ENCODE measurements at places on chromosomes 4 and X.

DNA sequence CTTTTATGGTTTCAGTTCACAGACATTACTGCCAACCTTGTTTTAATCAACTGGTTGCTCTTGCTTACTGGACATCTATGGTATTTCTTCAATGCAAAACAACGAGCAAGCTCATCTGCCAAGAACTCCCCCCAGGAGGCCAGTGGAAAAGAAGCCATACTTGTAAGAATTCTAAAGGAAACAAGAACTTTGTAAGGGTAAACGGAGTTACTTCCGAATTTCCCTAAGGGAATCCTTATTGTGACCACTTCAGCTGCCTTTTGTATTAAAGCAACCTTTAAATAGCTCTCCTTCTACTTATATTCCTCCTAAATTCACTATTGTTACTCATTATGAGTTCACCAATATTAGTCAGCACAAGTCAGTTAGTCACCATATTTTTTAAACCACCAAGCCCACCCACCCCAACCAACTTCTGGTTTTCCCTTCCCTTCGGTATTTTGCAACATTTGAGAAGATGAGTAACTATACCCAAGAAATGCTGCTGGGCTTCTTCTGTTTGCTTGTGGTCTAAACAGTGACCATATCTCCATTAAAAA lies 602.8 kb upstream of the DIPK2B start:
- DNase-seq = peak; percentile 36

DNA sequence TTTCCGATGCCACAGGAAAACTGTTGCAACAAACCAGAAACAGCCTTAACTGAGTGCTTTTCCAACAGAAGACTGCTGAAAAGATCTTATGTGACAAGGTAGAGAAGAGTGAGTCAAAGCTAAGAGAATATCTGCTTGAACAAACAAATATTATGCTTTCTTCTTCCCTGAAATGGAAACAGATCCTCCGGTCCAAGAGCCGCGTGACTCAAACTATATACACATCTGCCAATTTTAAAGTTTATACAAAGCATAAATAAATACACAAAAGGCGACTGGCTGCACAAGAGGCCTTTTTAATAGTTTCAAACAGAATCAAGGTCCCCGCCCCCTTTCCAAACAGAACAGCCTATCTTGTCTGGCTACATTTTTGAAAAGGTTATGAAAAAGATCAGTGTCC lies 329.7 kb upstream of the F9 start:
- no peak for DNase-seq

GRCh38 chr4:163447481-163447880 lies 26.1 kb downstream of the TKTL2 start:
- DNase-seq = no peak

- DNase-seq = no peak
Observed at GRCh38 chr4:8773124-8773931, 98.3 kb downstream of the HMX1 start.

- DNase-seq = peak; percentile 67
Observed at GRCh38 chr4:39255266-39255665, 72.9 kb downstream of the WDR19 start.

GRCh38 chrX:69146739-69147138 lies 18.5 kb downstream of the PJA1 start:
- DNase-seq = no peak

GRCh38 chr4:3010998-3011397 lies 47.6 kb downstream of the GRK4 start:
- no peak for DNase-seq

- no peak for DNase-seq
Observed at GRCh38 chr4:39548425-39549067, 21.3 kb upstream of the UGDH start.

DNA sequence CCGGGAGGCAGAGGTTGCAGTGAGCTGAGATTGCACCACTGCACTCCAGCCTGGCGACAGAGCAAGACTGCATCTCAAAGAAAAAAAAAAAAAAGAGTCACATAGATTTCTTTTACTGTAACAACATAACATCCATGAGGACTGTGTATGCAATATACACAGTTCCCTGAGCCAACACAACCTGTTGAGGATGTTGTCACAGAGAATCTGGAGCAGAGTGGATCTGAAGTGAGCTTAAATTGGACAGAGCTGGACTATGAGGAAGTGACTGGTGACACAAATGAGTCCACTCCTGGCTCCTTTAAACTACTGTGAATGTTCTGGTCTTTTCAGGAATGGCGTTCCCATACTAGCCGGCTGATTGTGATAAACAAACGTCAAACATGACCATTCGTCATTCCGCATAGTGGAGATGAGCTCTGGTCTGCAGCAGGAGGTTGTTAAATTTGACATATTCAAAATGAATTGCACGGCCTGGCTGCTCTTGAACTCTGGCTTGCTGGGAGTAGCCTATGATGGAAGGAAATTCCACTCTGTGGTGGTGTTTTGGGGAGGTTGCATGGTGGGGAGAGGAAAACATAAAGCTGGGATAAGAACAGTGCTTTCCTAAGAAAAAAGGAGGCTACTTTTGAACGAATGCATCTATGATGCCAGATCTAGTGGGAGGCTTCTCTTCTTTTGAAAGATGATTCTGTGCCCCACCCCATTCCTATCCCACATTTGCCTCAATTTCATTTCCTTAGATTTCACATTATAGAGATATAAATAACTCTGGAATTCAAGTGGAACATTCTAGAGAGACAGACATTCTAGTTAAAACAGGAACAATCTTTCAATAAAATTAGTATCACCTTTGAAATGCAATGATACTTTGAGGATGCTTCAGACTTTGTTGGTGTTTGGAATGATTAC lies 149.5 kb downstream of the SHROOM3 start:
- no peak for DNase-seq

DNA sequence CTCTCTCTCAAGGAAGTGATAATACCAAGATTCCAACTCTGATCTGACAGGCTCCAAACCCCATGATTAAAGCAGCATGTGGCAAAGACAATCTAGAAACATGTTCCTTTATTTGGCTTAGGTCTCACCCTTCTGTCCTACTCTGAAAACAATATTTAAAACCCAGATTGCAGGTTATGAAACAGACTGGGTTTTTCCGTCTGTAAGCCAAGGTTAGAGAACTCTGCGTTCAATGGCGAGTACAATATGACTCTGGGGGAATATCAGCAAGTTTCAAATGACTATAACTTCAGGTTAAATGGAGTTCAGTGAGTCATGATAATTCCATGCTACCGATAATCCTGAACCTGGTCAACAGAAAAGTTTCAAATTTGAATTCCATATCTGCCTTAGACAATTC lies 50.8 kb downstream of the ANAPC10 start:
- DNase-seq = no peak

DNA sequence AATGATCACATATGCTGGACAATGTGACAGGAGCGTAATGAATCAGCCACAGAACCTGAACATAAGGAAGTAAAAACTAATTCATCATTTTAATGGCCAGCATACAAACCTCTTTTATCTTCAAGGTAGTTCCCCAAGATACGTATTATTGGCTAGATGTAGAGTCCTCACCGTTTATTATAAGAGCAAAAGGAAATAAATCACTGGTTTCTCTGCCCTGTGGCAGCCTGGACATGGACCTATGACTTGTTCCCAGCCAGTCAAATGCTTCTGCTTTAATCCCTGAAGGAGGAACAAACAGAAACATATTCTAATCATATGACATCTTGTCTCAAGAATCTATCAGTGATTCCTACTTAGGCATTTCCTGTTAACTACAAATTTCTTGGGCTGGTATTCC lies 86.8 kb upstream of the FAM241A start:
- DNase-seq = no peak

DNA sequence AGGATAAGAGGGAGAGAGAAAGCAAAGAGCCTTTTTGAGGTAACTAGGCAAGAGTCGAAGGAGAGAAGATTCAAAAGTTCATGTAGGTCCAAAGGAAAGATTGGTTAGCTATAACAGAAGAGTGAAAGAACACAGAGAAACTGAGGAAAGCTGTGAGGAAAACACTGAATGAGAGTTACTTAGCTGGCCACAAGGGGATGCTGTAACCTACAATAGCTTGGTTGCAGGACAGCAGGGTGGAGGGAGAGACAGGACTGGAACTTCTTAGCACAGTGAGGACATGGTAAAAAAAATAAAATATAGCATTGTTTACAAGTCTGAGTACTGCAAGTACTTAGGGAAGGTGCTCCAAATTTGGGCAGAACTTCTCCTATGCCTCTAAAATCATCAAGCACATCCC lies 48.3 kb downstream of the RAI2 start:
- DNase-seq = no peak

DNA sequence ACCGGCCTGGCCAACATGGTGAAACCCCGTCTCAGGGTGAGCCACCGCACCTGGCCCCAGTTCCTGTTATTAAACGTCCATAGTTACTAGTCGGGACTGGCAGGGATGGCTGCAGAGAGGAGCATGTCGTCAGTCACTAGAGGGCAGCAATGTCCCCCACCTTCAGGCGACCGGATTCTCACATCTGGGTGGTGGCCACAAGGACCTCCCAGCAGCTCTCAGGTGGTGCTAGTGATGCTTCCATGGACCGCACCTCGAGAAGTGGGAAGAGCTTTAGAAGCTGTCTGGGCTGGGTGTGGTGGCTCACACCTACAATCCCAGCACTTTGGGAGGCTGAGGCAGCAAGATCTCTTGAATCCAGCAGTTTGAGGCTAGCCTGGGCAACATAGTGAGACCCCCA lies 13.3 kb upstream of the IL3RA start:
- peak; percentile 32 for DNase-seq

- DNase-seq = no peak
Observed at GRCh38 chr4:140652601-140653000, 83.8 kb upstream of the UCP1 start.

DNA sequence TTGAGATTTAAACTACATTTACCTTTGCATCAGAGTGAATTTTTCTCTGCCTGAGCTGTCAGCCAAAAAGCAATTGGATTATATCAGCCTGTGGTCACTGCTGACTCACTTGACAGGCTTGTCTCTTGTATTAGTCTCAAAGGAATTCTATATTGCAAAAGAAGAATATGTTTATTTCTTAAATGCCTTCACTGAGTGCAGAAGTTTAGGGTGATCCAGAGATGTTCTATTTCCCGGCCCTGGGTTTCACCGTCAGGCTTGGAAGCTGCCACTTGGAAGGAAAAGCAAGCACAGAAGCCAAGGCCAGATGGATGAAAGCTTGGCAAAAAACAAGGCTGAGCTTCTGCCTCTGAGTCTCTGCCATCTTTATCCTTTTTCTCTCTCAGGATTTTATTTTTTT lies 80.9 kb downstream of the FAM114A1 start:
- DNase-seq = peak; percentile 65

DNA sequence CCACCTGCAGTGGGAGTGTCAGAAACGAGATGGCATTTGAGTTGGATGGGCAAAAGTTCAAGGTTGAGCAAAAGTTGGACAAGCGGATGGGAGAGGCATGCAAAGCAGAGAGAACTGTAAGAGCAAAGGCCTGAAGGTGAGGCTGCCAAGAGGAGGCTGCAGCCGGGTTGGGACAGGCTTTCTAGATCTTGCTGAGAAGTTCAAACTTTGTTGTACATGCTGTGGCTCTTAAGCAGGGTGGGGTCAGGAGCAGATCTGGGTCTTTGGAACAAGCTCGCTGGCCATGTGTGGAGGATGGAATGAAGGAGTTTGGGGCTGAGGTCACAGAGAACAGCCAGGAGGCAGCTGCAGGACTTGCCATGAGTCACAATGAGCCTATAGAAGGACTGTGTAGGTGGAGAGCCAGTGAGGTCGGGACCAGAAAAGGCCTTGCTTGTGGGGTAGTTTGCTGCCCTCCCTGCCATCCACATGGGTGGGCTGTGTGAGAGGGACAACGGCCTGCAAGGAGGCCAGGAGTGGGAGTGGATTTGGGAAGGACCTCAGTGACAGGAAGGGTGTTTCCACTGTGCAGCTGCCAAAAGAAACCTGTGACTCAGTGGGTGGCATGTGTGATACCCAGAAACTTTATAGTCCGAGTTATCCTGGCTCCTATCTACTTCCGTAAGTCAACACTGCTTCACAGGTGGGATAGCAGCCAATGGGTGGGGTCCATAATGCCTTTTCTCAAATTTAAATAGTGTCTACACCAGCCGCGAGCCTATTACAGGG lies 210.4 kb downstream of the MID1IP1 start:
- DNase-seq = no peak

DNA sequence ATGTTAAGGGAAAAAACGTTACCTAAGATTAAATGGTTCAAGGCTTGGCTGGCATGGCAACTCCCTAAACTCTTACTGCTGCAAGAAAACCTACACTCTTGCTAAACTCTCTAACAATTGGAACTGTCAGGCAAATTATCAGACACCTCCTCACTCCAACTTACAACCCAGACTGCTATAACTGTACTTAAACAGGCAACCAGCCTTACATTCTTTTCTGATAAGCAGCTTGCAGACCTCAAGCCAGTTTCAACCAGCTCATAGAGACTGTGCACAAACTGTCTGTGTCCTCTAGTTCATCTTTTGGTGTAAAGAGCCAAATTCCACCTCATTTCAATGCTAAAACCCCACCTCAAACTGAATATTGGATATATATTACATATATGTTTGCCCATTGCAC lies 504.9 kb downstream of the UBE2NL start:
- DNase-seq = no peak

DNA sequence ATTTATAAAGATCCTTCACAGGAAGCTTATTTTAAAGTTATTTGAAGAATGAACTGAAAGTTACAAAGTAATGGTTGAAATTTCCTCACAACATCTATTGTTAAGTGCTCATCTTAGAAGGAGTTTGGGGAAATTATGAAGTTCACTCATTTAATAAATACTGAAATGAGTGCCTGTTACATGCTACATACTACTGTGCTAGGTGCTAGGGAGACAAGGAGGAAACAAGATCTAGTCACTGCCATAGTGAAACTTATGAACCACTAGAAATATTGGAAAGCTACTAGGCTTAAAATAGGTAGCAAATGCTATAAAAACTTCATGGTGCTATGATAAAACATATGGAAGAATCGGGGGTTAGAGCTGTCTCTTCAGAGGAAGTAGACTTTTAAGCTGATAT lies 97.1 kb downstream of the JADE1 start:
- DNase-seq = no peak

DNA sequence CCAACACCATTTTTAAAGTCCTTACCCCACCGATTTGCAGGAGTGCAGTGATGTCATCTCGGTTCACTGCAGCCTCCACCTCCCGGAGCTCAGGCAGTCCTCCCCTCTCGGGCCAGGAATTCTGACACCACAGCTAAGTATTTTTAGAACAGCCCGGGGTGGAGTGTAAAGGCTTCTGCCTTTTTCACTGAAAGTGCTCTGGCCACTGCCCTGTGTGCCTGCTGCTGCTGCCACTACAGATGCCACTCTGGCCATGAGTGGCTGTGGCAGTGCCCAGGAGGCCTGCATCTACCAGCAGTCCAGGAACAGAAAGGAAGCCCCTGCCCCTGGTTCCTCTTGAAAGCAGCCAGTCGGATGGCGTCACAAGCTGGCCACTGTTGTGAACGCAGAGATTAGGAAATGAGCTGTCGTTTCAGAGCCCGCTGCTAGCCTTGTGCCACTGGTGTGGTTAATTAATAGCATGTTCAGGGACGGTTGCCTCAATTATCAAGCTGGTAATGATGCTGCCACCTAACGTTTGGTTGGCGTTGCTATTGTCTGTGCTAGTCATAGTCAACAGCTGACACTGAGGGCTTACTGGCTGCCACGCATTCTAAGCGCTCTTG lies 23.6 kb upstream of the TBC1D14 start:
- DNase-seq = no peak

GRCh38 chr4:97866821-97867556 lies 276.3 kb downstream of the STPG2 start:
- no peak for DNase-seq
